Activated T-helper 9 cell treated with anti-CD3 and anti-CD28 coated beads, Interleukin-2, amount 50 U/mL, for 16 hours (primary cell): ENCODE measurements at places on chromosomes 16 and 17.

DNA sequence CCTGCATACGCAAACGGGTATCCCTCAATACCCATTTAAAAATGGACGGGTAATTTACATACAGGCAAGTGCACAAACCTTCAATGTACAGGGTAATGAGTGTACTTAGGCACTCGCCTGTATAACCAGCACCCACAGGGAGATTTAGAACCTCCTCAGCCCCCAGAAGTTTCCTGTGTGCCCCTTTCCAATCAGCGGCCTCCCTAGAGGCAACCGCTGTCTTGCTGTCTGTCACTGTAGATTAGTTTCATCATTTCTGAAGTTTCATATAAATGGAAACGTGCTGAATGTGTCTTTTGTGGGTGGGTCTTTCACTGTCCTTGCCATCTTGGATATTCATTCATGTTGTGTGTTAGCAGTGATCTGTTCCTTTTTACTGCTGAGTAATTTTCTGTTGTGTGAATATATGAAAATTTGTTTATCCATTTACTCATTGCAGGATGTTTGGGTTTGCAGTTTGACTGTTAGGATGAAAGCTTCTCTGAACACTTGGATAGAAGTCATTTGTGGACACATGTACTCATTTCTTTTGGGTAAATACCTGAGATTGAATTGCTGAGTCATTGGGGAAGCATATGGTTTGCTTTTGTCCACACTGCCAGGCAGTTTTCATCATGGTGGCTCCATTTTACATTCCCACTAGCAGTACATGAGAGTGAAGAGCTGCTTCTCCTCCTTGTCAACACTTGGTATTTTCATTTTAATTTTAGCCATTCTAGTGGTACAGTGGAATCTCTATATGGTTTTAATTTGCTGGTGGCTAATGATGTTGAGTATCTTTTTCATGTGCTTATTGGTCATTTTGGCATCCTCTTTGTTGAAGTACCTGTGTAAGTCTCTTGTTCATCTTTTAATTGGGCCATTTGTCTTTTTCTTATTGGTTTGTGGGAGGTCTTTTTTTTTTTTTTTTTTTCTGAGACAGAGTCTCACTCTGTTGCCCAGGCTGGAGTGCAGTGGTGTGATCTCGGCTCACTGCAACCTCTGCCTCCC lies 2.1 kb upstream of the ADCY7 start:
- no peak for DNase-seq

DNA sequence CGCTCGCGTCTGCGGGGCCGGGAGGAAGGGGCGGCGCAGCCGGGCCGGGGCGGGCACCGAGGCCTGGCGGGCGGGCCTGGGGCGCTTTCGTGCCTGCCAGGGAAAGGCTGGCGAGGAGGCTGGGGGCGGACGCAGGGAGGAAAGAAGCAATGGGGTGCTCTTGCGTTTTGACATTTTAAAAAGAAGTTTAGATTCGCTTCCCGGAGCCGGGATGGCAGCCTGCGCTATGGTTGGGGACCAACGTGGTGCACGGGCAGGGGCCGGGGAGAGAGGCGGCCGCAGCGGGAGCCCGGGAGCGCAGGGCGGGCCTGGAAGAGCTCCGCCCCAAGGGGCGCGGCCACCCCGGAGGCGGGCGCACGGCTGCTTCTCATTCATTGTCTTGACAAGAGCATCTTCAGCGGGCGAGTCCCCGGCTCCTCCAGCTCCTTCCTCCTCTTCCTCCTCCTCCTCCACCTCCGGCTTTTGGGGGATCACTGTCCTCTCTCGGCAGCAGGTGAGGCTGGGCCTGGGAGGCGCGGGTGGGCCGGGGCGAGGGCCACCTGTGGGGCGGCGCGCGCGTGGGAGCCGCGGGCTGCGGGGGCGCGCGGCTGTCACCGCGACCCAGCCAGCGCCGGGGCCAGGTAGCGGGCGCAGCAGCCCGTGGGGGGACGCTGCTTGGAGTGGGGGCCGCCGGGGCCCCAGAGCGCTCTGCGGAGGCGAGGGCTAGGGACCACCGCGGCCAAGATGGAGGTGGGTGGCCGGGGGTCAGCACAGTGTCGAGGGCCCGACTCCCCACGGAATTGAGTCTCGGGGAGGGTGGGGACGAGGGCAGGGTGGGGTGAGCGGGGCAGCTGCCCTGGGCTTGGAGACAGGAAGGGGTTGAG lies at the start of gene CORO1A:
Gene CORO1A (plus strand): TSS at position 370 of the 863 bp plus-strand sequence. CDS start 1,608 bp downstream, outside the sequence.
- DNase-seq: peak; percentile 75

GRCh38 chr16:1790611-1791255 lies 2.8 kb downstream of the IGFALS start:
- DNase-seq: no peak

DNA sequence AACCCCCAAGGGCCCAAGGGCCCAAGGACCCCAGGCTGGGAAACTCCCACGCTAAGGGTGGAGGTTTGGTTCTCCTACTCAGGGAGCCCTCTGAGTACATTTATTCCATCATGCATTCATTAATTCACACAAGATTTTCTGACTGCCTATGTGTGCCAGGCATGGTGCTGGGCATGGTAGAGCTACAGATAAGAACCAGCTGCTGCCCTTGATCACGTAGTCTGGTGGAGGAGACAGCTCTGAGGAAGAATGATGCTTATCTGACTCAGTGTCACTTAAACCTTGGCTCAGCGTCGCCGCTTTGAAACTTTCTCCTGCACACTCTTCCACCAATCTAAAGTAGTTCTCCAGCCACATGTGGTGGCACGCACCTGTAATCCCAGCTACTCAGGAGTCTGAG lies 3.6 kb upstream of the ARL4D start:
- DNase-seq: no peak

GRCh38 chr17:82355770-82356427 lies 3.1 kb upstream of the TEX19 start:
- no peak for DNase-seq

DNA sequence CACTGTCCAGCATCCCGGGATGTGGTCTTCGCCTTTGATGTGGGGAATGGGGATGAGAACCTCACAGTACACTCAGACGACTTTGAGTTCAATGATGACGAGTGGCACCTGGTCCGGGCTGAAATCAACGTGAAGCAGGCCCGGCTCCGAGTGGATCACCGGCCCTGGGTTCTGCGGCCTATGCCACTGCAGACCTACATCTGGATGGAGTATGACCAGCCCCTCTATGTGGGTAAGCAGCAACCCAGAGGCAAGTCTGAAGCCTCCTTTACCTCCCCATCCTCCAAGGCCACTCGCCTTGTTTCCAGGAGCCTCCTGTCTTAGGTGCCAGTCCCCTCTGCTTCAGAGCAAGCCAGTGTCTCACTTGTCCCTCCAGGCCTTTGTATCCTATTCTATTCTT lies 10.2 kb downstream of the CNTNAP1 start:
- no peak for DNase-seq

DNA sequence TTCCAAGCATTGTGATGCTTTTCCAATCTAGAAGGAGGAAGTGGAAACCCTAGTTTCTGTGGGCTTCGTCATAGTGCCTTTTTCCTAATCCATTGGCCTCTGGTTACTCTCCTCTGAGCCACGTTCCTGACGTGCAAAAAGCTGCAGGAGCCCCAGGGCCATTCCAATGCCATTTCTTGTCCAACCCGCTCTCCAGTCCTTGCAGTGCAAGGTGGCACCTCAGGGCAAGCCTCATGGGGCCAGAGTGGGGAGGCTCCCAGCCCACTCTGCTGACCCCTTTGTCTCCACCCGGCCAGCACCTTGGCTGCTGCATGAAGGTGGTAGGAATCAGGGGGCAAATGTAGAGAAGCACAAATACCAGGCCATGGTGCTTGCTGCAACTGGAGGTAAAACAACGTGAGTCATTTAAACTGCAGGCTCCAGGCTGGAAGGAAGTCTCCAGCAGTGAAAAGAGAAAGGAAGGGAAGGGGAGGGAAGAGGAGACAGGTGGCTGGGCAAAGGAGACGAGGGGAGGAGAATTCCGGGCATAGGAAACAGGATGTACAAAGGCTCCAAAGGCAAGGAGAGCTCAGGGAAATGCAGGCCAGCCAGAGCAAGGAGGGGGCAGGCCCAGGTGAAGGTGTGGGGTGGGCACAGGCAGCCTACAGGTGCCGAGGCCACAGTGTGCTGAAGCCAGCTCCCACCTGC lies 168.2 kb upstream of the TNRC6C start:
- DNase-seq: no peak
